Tibial artery (tissue), 4 donors: ENCODE measurements at places on chromosomes 1 and 21.

DNA sequence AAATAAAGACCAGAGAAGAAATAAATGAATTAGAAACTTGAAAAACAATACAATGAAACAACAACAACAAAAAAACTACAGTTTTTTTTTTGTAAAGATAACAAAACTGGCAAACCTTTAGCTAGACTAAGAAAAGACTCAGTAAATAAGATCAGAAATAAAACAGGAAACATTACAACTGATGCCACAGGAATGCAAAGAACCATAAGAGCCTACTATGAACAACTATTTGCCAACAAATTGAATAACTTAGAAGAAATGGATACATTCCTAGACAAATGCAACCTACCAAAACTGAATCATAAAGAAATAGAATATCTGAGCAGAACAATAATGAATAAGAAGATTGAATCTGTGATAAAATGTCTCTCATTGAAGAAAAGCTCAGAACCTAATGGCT lies 742.0 kb downstream of the ADGRL2 start:
- DNase-seq: no peak

GRCh38 chr1:165863346-165863745 lies 35.9 kb downstream of the UCK2 start:
- DNase-seq: no peak

- DNase-seq: no peak
These were observed 20.9 kb downstream of the COA7 start for GRCh38 chr1:52677076-52677806.

DNA sequence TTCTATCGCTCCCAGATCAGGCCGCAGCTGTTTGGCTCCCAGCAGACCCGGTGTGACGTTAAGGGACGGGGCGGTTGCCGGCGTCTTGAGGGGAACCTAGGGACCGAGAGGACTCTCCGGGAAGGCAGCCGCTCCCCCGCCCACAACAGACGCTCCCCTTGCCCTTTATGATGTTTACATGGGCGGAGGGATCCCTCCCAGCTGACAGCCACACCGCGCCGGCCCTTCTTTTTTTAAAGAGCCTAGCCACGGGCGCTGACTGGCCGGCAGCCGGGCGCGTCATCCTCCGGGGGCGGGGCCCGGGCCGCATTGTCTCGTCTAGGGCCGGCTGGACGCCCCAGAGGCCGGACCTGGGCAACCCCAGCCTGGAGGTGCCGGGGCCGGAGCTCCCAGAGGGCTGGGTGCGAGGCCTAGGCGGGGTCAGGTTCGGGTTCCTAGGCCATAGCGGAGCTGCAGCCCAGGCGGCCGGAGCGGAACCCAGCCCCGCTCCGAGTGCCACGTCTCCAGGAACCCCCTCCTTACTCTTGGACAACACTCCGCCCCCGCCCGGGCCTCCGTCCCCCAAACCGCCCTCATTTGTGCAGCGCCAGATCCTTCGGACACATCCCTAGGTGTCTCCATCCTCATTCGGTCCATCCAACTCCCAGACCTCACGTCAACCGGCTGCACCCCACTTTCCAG lies at the start of gene PCAT6:
Gene PCAT6, plus strand, starts transcription at position 340 of the 681 bp plus-strand sequence.
- DNase-seq: peak; percentile 95

- DNase-seq: no peak
These were observed 74.8 kb downstream of the FNBP1L start for GRCh38 chr1:93522721-93523120.

DNA sequence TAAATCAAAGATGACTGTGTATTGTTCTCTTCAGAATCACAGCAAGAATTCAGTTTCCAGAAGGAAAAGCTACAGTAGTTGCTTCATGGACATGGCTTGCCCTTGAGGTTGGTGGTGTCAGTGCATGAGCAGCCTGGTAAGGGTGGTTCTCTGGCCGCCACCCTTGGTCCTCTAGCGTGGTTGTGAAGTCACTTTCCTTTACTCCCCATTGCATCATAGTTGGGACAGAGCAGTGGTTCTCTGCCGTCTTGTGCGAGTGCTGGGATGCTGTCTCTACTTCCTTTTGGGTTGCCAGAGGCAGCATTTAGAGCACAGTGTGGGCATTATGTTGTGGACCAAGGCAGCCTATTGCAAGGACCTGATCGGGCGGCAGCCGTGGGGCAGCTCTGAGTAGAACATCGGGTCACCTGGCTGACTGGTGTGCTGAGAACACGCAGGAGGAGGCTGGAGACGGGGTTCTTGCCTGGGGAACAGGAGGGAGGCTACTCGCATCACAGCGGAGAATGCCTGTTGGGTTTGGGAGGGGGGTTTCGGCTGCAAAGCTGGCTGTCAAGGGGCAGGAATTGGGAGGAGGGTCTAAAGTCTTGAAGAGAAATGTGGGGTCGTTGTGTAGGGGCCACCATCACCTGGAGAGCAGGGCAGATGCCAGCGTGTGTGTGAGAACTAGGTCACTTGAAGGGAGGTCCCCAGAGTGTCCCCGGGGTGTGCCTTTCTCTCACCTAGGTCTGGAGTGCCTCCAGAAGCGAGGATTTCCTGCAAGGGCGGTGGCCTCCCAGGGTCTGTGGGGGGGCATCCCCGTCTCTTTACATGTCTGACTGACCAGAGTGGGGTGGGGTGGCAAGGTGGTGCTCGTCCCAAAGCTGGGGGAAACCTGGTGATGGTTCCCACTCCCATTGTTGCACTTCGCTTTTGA lies 6.3 kb downstream of the ARF1 start:
- DNase-seq: peak; percentile 19

GRCh38 chr1:20466273-20466672 lies 19.7 kb downstream of the CAMK2N1 start:
- no peak for DNase-seq

DNA sequence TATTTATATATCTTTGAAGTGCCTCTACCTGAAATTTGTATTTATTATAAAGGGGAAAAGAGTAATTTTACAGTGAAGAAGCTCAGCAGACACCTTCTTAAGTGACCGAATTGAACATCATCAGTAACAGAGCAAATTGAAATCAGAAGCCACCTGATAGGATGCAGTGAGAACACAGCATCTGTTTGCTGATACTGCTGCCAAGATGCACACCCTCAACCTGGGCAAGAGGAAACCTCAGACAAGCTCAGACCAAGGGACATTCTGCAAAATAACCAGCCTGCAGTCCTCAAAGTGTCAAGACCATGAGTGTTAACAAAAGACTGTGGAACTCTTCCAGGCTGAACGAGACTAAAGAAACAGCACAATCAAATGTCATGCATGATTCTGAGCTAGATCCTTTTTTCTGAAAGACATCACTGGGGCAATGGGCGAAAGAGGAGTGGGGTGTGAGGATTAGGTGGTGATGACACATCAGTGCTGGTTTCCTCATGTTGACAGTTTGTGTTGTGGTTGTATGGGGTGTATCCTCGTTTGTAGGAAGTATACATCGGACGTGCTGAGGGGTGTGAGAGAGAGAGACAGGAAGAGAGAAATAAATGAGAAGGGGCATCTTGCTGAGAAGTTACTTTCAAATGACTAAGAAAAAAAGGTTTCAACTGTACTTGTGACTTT lies 103.7 kb downstream of the ABCA4 start:
- no peak for DNase-seq

- DNase-seq: no peak
These were observed 5.9 kb upstream of the PIGR start for GRCh38 chr1:206952171-206952570.

- DNase-seq: no peak
These were observed 53.1 kb upstream of the FMO3 start for GRCh38 chr1:171037626-171038025.

DNA sequence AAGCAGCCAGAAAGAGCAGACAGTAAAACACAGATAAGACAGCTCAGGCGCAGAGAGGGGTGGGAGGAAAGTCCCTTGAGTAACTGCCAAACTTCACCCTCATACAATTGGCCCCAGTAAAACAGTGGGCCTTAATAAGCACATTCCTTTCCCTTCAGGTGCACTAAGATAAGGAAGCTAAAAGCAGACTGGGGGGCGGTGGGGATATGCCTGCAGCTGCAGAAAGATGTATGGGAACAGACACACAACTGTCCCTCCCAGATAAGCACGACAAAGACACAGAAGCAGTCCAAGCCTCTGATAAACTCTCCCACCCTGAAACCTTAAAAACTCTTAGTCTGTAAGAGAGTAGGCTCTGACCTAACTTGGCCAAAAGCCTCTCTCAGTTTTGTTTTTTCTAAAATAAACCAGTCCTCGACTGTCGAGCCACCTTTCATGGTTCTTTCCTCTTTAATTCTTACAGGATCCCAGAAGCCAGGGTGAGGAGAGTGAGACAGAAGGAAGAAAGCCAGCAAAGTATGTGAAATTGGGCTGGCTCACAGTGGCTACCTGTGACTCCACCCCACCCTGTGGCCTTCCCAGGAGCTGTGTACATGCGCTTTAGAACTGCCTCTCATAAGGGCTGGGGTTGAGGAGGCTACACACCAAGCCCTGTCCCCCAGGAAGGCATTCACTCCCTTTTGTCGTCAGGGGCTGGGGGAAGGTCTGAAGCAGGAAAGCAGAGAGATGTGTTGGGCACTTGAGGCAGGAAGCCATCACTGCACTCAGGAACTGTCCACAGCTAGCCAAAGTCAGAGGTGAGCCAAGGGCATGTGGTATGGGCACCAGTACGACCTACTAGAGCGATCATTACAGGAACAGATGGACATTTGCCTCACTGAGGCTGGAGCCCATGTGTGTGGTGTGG lies 4.6 kb downstream of the PGLYRP4 start:
- no peak for DNase-seq

- no peak for DNase-seq
These were observed 174.7 kb upstream of the SGIP1 start for GRCh38 chr1:66359269-66359668.
